ENCODE measurements at places on chromosomes 13 and 19. TPM values are rescaled to one million over a fixed set of nuclear protein-coding genes. Genes with fewer than 3 reads are reported as not detected.
A peak's percentile ranks its signal among the peaks of the same experiment; 100 is the strongest.

DNA sequence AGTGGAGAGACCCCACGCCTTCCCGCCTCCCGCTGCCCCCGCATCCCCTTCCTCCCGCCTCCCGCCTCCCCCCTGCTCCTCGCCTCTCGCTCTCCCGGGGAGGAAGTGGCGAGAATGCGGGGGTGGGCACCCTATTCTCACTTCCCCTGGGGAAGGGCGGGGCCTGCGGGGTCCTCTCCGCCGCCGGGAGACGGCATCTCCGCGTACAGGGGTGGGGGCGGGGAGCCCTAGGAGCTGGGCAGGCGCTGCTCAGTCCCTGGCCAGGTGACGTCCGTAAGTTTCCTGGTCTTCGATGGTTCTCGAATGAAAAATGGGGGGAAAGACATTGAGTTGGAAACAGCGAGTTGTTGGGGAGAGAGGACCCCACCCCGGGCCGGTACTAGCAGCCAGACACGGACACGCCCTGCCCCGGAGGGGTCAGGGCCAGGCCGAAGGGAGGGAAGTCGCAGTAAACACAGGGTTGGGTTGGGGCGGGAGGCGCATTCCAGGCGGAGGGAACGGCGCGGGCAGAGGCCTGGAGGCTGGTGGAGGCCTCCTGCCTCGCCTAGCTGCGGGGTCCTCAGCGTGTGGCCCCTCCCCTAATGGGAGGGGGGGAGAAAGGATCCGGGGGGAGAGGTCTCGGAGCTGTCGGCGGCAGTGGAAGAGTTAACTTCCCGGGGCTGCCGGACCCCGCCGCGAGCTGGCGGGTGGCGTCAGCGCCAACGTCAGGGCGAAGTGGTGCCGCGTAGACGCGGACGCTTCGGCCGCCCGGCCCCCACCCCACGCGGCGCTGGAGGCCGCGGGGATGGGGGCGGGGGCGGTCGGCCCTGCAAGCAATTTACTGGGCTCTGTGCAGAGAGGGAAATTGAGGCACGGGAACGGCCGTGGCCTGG, 10.4 kb upstream of the JUND start:
- H3K36me3 ChIP-seq, result no peaks in the 10 kb centered on the region
- peak overlapping the region; percentile 100 for H3K27ac ChIP-seq
- no peaks in the 10 kb centered on the region for H3K27me3 ChIP-seq
- peak overlapping the region; percentile 82 for H3K4me3 ChIP-seq

DNA sequence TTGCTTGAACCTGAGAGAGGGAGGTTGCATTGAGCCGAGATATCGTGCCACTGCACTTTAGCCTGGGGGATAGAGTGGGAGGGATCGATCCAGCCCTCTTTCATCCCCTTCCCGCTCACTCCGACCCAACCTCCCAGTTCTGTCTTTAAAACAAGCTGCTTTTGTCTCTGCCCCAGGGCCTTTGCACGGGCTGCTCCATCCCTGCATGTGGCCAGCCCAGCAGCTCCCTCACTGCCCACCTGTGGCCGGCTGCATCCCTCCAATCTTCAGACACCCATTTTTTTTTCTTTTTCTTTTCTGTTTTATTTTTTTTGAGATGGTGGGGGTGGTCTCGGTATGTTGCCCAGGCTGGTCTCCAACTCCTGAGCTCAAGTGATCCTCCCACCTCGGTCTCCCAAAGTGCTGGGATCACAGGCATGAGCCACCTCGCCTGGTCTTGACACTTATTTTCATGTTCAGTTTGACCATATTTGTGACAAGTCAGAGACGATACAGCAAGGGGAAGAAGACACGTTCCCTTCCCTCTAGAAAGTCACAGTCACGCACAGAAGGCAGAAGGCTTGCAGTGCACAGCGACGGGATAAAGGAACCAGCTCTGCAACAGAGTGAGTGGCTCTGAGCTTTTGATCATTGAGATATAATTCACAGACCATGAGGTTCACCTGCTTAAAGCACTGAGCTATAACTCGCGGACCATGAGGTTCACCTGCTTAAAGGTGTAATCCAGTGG, 31.8 kb downstream of the EFNA2 start:
- DNase-seq, result no peak
- H3K36me3 ChIP-seq, result no peaks in the 10 kb centered on the region
- H3K27ac ChIP-seq, result no peak overlapping the region
- peaks cover 4% of the 10 kb centered on the region for H3K27me3 ChIP-seq
- H3K4me1 ChIP-seq, result no peaks in the 10 kb centered on the region

DNA sequence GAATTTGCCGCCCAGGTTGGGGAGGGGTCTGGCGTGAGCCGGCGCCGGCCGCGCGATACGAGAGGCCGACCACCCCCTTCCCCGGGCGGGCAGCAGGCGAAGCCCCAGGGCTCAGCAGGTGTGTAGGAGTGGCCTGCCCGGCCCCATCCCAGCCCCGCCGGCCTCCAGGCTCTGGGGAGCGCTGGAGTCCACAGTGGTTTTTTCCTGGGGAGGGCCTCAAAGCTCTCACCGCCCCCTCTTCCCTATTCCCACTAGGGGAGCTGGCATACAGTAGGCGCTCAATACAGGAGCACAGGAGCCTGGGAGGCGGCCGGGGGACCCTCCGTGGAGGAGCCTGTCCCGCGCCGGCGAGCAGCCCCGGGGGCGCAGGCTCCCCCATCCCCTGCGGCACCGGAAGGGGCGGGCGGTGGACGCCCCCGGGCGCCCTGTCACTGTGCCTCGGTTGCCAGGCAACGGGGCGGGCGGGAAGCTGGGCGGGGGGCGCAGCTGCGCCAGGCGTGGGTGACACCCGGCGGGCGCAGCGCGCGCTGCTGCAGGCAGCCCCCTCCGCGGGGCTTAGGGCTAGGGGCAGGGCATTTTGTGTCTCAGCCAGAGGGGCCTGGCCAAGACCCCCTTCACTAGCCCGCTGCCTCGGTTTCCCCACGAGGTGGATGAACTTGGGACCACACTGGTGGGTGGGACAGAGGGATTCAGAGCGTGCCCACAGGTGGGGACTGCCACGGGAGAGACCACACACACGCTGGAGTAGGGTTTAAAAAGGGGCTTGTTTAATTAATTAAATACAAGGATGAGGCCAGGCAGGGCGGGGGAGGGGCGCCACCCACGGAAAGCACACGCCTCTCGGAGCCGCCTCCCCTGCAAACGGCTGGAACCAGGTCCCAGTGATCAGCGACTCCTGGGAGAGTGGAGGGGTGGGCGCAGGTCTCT, 3.6 kb upstream of the REXO1 start:
- peak; percentile 81 for DNase-seq
- no peaks in the 10 kb centered on the region for H3K36me3 ChIP-seq
- H3K27ac ChIP-seq, result no peak overlapping the region
- no peaks in the 10 kb centered on the region for H3K4me1 ChIP-seq
- no peak overlapping the region for H3K4me3 ChIP-seq

The ALOX5AP gene
- 25.0 TPM for total RNA-seq

- DNase-seq, result no peak
- no peak overlapping the region for H3K27ac ChIP-seq
- no peak overlapping the region for H3K4me3 ChIP-seq
- H3K36me3 ChIP-seq, result peaks cover 11% of the 10 kb centered on the region
- H3K4me1 ChIP-seq, result no peaks in the 10 kb centered on the region
- no peaks in the 10 kb centered on the region for H3K27me3 ChIP-seq
Observed at GRCh38 chr19:55270172-55270942, 9.6 kb downstream of the HSPBP1 start.

DNA sequence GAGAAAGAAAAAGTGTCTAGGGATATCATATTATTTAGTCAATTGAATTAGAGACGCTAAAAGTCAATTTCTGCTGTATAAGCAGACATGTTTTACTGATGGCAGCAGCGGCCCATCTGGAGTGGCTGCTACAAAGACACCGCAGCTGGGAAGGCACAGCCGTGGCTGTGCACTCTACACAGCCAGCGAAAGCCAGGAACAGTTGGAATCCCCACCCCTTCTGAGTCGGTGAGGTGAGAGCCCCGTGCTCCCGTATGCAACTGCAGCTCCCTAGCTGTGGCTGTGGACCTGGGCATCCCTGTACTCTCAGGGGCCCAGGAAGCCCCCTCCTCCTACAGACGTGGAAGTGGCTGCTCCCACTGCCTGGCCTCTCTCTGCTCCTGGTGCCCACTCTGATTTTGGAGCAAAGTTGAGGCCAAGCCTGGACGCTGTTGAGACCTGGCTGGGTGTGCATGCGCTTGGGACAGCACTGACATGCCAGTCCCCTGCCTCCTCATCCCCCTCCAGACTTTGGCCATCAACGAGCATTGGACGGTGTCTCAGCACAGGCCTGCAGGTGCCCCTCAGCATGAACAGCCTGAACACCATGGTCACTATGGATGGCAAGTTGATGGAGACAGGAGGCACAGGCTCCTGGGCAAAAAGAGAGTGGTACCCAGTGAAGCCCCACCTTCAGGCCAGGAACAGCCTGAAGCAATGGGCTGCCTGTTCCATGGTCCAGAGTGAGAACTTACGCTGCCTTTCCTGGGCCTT, 944.0 kb upstream of the MIR17HG start:
- H3K27me3 ChIP-seq, result no peaks in the 10 kb centered on the region
- H3K4me1 ChIP-seq, result no peaks in the 10 kb centered on the region
- H3K27ac ChIP-seq, result no peak overlapping the region
- no peaks in the 10 kb centered on the region for H3K36me3 ChIP-seq
- no peak overlapping the region for H3K4me3 ChIP-seq
- peak; percentile 39 for DNase-seq

- no peak overlapping the region for H3K4me3 ChIP-seq
- no peaks in the 10 kb centered on the region for H3K4me1 ChIP-seq
- no peak overlapping the region for H3K27ac ChIP-seq
- H3K36me3 ChIP-seq, result no peaks in the 10 kb centered on the region
Observed at GRCh38 chr13:99749271-99750019, 222.1 kb downstream of the ZIC5 start.

DNA sequence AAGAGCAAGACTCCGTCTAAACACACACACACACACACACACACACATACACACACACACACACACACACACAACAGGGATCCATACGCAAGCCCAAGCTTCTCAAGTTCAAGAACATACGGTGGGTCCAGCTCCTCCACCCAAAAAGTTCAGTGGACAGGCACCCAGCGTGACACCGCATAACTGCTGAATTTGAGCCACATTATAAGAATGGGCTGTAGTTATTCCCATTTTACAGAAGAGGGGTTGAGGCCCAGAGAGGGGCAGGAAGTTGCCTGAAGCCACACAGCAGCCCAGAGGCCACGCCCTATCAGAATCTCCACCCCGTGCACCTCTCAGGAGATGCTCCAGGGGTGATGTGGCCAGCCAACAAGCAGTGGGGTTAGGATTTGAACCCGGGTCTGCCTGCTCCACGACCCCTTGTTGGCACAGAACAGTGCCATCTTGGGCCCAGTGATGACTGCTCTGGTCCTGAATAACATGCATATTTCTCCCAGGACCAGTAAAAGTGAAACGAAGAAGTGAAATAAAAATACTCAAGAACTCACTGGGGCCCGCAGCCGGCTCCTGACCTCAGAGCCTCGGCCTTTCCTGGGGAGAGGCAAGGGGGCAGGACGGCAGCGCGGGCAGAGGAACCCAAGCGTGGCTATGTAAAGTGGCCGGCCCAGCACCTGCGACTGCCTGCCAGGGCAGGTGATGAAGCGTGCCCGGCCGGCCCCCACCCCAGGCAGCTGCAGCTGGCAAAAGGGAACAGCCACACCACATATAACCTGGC, 61.9 kb downstream of the AP1M1 start:
- H3K4me1 ChIP-seq, result no peaks in the 10 kb centered on the region
- no peaks in the 10 kb centered on the region for H3K36me3 ChIP-seq
- peak overlapping the region; percentile 37 for H3K27ac ChIP-seq
- DNase-seq, result peak; percentile 93

The ZNF814 gene
- total RNA-seq, result 27.7 TPM

GRCh38 chr19:34256835-34257558, 2.6 kb downstream of the GARRE1 start:
- H3K27ac ChIP-seq, result no peak overlapping the region
- no peak for DNase-seq
- peaks cover 20% of the 10 kb centered on the region for H3K4me1 ChIP-seq
- H3K4me3 ChIP-seq, result no peak overlapping the region

The BRME1 gene
- total RNA-seq, result 1.8 TPM

DNA sequence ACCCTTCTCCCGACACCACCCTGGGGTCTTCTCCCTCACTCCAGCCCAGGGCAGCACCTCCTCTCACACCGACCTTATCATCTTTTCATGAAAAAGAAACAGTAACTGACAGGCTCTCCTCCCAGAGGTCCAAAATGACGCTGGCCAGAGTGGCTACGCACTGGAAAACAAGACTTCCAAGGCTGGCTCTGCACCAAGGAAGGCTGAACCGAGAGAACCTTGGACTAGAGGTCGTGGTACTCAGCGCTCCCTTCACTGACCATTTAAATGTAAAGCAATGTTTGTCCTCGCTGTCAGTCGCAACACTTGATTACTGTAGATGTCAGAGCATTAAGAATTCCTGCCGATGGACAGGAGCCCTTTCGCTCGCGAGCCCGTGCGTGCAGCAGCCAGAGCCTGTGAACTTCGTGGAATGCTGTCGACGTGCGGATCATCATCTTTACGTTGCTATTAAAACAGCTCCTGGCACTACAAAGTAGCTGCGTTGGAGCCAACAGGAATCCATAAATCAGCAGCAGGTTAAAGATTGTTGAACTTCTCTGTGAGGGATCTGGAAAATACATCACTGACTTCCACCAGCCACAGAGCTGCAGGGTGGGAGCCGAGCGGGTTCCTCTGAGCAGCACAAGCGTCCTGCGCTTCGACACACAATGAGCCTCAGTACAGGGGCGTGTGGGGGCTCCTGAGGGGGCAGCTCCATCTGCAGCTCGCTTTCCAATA, 125.5 kb upstream of the MCF2L start:
- peaks cover 5% of the 10 kb centered on the region for H3K36me3 ChIP-seq
- DNase-seq, result peak; percentile 67
- no peaks in the 10 kb centered on the region for H3K27me3 ChIP-seq
- peak overlapping the region; percentile 64 for H3K27ac ChIP-seq

The CRX gene
- total RNA-seq, result not detected

GRCh38 chr19:4913996-4914735, 4.9 kb downstream of the UHRF1 start:
- no peak overlapping the region for H3K27ac ChIP-seq
- H3K36me3 ChIP-seq, result no peaks in the 10 kb centered on the region
- peaks cover 13% of the 10 kb centered on the region for H3K4me1 ChIP-seq

DNA sequence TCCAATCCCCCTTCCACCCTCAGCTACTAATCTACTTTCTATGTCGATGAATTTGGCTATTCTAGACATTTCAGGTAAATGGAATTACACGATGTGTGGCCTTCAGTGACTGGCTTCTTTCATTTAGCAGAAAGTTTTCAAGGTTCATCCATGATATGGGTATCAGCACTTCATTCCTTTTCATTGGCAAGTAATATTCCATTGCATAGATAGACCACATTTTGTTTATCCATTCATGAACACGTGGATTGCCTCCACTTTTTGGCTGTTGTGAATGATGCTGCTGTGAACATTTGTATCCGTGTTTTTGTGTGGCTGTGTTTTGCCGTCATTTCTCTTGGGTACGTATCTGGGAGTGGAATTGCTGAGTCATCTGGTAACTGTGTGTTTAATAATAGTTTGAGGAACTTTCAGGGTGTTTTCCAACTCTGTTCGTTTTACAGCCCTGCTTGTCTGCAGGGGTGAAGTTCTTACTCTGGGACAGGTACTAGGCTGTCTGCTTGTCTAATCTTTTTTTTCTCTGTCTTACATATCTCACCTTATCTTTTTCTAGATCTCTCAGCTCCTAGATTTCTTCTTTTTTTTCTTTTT, 32.5 kb downstream of the MARK4 start:
- peaks cover 3% of the 10 kb centered on the region for H3K36me3 ChIP-seq
- H3K27me3 ChIP-seq, result no peaks in the 10 kb centered on the region
- no peak overlapping the region for H3K4me3 ChIP-seq
- DNase-seq, result no peak

The NEK3 gene
- 21.1 TPM for total RNA-seq

All from kidney (tissue), 22 donors.